ENCODE measurements at places on chromosomes 5 and 9.
A peak's percentile ranks its signal among the peaks of the same experiment; 100 is the strongest.

GRCh38 chr5:88841212-88841611, 41.8 kb downstream of the MEF2C start:
- DNase-seq = no peak

DNA sequence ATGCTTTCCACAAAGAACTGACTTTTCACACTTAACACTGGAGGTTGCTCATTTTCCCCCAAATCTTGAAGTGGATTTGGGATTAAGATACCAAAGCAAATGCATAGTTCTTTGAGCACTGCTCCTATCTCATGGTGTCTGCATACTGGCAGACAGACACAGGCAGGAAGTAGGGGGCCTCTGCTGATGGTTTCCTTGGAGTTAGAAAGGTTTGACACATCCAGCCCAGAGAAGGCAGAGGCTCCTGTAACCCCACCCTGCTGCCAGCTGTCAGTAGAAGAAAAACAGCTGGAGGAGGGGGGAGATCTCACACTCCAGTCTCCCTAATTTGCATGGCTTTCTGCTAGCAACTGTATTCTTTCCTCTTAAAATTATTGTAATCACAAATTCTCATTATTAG, 44.1 kb downstream of the APTX start:
- no peak for DNase-seq

- DNase-seq = no peak
Measured at GRCh38 chr5:179679014-179679674, 1.7 kb downstream of the CBY3 start.

DNA sequence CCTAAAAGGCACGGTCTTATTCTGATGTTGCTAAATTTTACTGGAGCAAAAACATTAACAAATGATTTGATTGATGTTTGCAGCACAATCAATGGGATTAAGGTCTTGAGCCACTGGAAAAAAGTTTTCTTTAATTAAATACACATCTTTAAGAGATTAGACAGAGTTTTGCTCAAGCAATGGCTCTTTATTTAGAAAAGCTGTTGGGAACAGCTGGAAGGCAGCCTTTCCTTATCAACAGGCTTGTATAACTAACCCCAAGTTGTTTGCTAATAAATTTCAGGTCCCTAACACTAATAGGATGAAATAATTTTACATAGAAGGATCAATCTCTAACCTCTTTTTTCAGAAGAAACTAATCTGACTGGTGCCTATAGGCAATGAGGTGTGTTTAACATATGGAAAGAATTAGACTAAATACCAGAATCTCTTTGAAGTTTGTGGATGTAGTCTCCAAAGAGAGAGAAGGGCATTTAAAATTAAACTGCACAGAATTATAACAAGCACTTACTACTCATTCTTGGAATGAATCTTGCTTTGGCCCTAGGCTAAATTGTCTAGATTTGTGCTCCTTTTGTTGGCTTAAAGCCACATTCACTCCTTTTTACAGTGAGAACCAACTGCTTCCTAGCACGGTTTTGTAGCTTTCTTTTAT, 67.3 kb upstream of the TNFAIP8 start:
- DNase-seq = no peak

DNA sequence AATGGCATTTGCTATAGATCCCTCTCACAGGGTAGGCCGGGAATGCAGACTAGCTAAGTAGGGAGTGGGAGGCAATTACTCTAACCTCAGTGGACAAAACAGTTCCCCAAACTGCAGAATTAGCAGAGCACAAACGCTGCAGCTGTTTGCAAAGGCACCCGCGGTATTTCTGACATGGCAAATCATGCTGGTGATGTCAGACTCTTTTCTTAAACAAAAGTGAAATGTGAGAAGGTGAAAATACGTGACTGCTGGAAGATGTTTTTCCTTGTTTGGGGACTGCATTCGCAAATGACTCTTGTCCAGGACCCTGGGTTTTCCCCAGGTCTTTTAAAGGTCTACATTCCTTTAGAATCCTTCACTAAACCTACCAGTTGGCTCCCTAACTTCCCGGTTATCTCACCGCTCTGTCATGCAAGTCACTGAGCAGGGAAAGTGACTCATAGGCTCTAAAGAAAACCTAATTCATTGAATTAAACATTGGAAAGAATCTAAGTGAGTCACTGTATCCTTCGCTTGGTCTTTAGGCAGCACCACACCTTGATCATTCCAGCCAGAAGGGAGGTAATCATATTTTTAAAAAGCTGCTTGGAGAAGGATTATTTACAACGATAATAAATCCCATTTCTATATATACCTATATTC, 91.5 kb upstream of the DNAH5 start:
- peak; percentile 74 for DNase-seq

- peak; percentile 95 for DNase-seq
Measured at GRCh38 chr9:83708515-83709158, 879 bp upstream of the UBQLN1 start.

- DNase-seq = no peak
Measured at GRCh38 chr5:109655841-109656240, 33.9 kb upstream of the MAN2A1 start.

DNA sequence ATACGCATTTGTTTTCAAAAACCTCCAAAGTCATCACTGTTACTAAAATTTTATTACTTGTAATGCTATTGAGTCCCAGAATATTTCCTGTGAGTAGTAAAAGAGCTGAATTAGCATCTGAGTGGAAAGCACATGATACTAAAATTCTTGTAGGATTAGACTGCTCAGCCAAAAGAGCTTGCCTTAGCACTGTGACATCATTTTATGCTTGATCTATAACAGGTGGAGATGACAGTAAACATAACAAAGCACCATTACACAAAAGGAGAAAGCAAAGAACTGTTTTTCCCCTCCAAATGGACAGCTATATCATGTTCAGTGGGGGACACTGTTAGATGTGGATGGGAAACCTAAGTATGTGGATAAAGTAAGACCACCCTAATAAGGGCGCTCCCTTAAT, 5.8 kb upstream of the JAK2 start:
- DNase-seq = no peak

GRCh38 chr5:95044096-95044495, 240.8 kb downstream of the MCTP1 start:
- DNase-seq = no peak

DNA sequence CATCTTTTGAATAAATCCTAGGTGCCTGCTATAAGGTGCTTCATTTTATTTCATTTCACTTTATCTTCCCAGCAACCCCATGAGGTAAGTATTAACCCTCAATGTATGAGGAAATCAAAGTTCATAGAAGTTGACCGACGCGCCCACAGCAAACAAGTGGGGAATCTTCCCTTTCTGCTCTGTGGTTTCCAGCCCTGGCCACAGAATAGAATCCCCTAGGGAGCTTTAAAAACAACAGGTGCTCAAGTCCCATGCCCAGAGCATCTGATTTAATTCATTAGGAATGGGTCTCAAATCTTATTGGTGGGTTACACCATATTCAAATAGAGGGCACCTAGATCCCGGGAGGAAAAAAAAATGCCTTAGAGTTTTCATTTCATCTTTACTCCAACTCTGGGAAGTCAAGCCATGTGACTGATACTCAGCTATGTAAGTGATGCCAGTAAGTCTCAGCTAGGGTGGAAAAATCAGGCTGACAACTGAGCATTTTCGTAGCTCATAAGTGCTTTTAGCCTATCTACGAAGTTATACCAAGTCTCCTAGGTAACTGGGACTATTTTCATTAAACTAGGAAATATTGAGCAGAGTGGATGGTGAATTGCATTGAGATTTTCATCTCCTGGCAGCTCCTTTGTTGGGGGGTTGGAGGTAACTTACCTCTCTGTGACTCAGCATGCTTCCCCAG, 353.4 kb upstream of the SLC30A5 start:
- DNase-seq = no peak

GRCh38 chr5:90680921-90681563, 122.4 kb downstream of the ADGRV1 start:
- DNase-seq = no peak

DNA sequence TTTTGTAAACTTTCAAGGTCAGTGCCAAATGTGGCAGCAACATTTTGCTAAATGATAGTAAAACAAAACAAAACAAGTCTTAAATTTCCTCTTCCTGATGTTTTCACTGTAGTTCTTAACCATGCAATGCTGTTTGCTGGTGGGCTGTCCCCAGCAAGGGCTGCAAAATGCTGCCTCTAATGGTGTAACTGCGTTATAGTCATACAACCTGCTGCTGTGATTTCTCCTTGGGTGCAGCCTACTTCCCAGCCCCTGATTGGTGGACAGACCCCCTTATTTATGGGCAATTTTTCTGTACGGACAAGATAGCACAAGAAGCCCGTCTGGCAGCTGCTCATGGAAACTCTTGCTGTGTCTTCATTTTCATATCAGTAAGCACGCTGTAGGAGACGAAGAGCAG, 26.6 kb upstream of the PIP5K1B start:
- DNase-seq = no peak

DNA sequence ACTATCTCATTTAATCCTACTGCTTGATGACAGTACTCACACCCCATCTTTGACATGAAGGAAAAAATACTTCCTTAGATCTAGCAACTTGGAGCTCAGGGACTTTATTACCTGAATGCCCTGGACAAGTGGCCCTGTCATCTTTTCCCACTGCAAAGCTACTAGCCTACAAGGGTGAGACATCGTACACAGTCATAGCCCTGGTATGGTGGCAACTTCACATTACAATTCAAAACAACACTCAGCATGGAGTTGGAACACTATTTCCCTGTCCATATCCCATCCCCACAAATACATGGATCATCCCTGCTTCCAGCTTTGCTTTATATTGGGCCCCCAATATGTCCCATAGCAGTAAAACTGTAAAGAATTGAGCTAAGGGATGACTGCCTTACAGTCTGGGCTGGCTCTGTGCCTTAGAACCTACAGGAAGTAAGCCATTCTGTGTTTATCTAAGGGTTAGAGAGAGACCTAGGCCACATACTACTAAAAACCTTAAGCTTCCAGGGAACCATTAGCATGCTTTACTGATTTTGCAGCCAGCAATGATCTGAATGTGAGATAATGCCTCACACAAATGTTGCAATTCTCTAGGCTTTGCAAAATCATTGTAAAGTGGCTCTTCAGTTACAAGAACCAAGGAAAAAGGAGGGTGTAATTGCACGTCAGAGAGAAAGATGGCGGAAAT, 55.9 kb downstream of the OTULIN start:
- no peak for DNase-seq

- DNase-seq = no peak
Measured at GRCh38 chr5:8660133-8660893, 791.4 kb downstream of the MTRR start.

GRCh38 chr5:65163698-65164097, 318.0 kb downstream of the ADAMTS6 start:
- no peak for DNase-seq

GRCh38 chr5:54601411-54602230, 84.1 kb downstream of the SNX18 start:
- no peak for DNase-seq

DNA sequence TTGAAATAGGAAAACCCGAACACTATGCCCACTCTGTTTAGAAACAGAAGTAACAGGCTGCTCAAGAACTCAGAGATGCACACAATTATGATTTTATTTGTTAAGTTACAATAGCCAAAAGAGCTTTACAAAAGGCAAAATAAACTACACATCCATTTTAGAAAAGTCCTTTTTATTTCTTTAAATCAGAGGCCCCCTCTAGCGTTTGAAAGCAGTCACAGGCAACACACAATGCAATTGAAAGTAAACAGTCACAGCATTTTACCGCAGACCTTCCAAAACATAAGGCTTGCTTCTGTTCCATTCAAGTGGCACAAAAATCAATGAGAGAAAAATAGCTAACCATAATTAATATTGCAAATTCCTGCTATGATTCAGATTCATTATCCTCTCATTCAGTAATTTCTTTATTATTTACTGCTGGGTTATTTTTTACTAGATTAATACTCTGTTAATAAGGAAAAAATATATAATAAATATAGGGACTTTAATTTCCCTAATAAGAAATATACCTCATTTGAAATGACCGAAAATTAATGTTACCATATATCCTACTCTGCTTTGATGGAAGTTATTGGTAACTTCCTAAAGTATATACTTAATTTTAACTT, 78.3 kb downstream of the CEP120 start:
- peak; percentile 18 for DNase-seq

Data from inflammatory macrophage treated with lipopolysaccharide for 1 hour (primary cell).